ENCODE measurements at places on chromosomes 2 and 18.
A peak's percentile ranks its signal among the peaks of the same experiment; 100 is the strongest.

- peak; percentile 64 for DNase-seq
Measured at GRCh38 chr18:59690996-59691395, 6.2 kb downstream of the CCBE1 start.

- DNase-seq: no peak
Measured at GRCh38 chr2:152038441-152038958, 60.3 kb downstream of the CACNB4 start.

GRCh38 chr2:172342611-172343010 is 84.8 kb upstream of the ITGA6 start:
- no peak for DNase-seq

GRCh38 chr2:215188078-215188477 is 49.7 kb upstream of the ABCA12 start:
- DNase-seq: no peak

GRCh38 chr18:8812631-8813030 is 107.3 kb downstream of the MTCL1 start:
- no peak for DNase-seq

DNA sequence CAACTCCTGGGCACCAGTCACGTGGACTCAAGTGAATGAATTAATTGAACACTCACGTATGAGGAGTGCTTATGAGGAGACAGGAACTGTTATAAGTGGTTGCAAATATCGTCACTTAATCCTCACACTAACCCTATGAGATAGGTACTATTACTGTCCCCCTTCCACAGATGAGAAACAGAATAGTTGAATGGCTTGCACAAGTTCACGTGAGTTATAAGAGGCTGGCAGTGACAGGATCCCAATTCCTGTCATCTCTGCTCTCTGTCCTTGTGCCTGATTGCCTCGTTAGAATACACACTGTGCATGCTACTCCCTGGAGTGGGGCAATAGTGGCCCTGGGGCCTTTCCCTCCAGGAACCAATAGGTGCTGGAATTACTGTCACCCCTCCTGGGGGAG is 253.5 kb downstream of the DYSF start:
- no peak for DNase-seq

DNA sequence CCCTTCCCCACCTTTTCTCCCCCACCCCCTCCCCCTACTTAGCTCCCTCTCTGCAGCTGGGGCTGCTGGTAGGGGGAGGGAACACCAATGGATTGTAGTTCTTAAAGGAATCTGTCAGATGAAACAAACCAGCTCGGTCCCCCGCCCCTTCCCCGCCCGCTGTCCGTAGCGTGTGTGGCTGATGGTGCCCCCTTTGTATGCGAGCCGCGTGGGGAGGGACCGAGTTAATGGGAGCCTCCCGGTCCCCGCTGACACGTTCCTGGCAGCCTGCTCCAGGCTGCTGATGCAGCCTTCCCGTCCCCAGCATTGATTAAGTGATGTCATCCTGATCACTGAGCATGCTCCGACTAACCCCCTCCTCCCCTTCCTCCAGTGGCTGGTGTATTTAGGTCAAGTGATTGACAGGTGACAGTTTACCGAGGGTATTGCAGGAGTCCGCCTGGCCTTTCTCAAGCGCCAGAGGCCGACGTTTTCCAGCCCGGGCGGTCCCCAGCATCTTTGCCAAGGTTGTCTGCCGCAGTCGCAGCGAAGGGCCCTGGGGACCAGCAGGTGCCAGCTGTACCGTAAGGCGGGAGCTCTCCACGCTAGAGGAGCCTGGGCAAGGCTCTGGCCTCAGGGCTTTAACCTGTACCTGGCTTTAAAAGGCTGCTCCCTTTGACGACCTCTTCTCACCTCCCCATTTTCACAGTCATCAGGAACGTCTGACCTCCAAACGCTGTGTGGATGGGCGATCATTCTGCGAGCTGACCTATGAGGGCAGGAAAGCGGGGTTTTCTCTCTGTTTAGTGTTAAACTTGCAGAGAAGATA is 1.8 kb downstream of the KIF5C start:
- no peak for DNase-seq

- no peak for DNase-seq
Measured at GRCh38 chr18:31977270-31977872, 34.4 kb upstream of the TRAPPC8 start.

GRCh38 chr2:121187351-121187981 is 97.5 kb downstream of the TFCP2L1 start:
- DNase-seq: no peak
